Stimulated activated CD4-positive, alpha-beta T cell treated with anti-CD3 and anti-CD28 coated beads, Interleukin-1b, Interleukin-23, amount 100 ng/mL, for 4 hours (primary cell): ENCODE measurements at places on chromosomes 6 and 20.

GRCh38 chr6:4294636-4295035 is 159.3 kb upstream of the ECI2 start:
- DNase-seq: no peak

DNA sequence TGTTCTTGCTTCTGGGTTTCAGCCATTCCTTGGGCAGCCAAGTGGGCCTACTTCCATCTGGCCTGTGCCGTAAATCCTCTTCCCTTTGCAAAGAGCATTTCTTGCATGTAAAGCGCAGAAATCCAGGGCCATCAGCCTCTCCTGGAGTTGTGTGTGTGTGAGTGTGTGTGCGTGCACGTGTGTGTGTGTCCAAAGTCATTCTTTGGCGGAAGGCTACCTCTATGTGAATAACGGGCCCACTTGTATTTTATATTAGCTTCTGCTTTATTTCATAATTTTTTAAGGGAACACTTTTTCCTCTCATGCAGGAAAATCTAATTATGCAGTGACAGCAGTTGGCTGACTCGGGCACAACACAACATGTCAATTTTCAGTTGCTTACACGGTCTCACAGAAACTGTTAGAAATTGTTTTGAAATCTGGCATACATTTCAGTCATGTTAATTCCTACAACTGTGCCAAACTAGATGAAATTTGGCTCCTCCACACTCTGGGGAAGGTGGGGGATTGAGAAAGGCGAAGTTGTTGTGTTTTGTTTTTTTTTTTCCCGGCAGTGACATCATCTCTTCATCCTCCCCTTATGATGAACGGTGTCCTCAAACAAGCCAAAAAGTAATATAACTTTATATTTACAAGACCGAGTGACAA is 223.7 kb upstream of the TSHZ2 start:
- no peak for DNase-seq

DNA sequence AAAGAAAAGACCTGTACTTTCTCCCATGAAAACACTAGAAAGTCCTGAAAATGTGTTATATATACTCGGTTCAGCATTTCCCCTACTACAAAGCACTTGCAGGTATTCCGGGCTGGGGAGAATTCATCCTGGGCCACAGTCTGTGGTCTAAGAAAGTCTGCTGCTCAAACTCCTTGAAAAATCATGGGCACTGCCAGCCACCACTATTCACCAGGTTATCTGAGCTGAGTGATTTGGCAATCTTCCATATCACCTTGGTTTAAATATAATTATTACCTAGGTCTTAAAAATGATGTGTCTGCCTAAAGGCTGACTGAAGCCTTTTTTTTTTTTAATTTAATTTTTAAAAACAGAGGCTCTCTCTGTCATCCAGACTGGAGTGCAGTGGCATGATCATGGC is 11.3 kb downstream of the FKBP5 start:
- DNase-seq: no peak

DNA sequence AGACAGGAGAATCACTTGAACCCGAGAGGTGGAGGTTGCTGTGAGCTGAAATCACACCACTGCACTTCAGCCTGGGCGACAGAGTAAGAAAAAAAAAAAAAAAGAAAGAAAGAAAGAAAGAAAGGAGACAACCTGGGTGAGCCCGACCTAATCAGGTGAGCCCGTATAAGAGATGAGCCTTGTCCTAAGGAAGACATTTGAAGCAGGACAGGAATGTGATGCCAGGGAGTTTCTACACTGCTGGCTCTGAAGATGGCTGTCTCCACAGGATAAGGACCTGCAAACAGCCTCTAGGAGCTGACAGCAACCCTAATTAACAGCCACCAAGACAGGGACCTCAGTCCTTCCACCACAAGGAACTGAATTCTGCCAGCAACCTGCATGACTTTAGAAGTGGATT is 41.9 kb downstream of the NHLRC1 start:
- DNase-seq: no peak

DNA sequence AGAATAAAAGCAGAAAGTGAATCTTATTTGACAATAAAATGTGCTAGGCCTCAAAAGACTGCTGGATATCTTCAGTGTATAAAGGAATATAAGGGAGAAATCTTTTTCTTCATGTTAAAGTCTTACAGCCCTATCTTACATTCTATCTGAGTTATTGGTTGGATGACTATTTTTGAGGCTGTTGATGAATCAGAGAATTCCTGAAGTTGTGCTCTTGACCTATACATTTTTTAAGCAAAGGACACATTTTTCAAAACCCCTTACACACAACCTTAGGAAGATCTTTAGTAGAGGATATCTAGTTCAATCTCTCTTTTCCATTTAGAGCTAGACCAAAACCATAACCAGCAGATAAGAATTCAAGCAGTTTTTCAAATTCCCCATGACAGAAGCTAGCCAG is 10.9 kb upstream of the CGA start:
- no peak for DNase-seq

DNA sequence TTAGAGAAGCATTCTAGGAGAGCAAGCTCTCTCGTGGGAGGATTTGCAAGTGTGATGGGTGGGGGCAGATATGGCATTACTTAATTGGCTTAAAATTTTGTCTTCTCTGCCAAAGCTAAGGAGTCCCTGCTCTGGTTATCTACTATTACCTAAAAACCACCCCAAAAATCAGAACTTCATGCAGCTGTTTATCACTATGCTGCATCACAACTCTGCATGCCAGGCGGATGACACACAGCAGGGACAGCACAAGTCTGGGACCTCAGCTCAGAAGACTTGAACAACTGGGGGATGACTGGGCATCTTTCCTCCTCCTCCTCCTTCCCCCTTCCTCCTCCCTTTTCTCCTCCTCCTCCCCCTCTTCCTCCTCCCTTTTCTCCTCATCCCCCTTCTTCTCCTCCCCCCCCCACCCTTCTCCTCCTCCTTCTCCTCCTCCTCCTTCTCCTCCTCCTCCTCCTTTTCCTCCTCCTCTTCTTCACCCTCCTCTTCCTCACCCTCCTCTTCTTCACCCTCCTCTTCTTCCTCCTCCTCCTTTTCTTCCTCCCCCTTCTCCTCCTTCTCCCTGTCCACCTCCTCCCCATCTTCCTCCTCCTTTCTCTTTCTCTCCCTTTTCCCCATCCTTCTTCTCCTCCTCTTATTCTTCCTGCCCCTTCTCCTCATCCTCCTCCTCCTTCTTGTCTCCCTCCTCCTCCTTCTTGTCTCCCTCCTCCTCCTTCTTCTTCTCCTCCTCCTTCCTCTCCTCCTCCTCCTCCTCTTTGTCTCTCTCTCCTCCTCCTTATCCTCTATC is 218.6 kb upstream of the PMEPA1 start:
- no peak for DNase-seq

DNA sequence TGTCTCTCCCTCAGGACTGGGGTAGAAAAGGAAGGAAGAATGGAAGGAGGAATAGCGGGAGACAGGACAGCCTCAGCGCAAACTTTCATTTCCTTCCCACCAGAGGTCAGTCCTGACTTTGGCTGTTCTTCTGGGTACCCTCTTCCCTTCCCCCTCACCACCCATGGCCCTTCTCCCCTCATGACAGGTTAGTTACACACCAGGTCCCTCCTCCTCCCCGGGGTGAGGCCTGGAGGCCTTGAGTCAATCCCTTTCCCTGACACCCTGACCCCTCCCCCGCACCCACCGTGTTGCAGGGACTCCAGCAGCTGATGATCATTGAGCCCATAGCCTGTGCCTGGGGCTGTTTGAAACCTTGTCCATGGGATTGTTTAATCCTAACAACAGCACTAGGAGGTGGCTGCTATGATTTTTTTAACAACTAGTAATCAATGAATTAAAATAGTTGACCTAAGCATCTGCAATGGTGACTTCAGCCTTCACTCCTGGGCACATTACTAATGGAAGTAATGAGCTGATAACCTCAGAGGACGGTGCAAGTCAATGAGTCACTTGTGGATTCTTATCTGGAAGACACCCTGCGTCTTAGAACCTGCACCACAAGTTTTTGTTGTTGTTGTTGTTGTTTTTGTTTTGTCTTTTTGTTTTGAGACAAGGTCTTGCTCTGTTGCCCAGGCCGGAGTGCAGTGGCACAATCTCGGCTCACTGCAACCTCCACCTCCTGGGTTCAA is 46.6 kb upstream of the CCDC167 start:
- DNase-seq: no peak

- DNase-seq: no peak
Observed at GRCh38 chr20:44073011-44073674, 113.8 kb downstream of the JPH2 start.

DNA sequence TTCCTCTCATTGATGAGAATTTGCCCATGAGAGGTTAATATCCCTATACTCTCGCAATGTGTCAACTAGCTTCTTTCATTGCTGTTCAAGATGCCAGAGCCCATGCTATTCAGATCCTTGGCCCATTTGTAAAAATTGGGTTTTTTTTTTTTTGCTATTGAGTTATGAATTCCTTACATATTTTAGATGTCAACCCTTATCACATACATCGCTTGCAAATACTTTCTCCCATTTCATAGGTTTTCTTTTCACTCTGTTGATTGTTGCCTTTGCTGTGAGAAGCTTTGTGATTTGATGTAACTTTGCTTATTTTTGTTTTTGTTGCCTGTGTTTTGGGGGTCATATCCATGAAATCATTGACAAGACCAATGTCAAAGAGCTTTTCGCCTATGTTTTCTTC is 32.2 kb upstream of the IPCEF1 start:
- no peak for DNase-seq

DNA sequence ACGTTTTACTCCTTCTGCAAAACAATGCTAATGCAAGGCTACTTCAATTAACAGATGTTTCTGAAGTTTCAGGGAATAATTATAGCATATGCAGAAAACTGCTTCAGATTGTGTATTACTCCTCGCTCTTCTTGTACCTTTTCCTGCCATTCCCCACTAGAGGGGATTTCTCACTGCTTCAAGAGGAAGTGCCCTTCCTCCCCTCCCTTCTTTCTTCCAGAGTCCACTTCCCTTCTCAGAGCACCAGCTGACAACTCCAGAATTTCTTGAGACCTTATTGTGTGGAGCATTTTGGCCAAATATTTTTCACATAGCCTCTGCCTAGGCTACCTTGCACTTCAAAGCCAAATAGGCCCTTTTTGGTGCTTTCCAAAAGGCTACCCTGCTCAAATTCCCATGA is 12.7 kb upstream of the MCUR1 start:
- DNase-seq: no peak

DNA sequence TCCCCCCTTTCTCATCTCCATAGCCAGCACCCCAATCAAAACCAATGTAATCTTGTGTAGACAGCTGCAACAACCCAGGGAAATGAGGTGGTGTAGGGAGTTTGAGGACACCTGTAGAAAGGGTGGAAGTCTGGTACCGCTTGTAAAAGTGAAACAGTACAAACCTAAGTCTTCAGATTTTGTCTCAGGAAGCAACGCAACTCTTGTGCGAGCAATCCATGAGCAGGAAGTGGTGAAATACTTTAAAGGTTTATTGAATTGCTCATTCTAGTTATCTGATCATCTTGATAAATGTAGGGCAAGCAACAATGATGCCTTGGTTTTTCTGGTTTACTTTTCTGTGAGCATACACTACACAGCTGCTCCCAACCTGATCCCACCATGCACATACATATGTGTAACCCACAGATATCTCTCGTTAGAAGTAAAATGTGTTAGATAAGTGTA is 71.1 kb upstream of the THEMIS start:
- no peak for DNase-seq

DNA sequence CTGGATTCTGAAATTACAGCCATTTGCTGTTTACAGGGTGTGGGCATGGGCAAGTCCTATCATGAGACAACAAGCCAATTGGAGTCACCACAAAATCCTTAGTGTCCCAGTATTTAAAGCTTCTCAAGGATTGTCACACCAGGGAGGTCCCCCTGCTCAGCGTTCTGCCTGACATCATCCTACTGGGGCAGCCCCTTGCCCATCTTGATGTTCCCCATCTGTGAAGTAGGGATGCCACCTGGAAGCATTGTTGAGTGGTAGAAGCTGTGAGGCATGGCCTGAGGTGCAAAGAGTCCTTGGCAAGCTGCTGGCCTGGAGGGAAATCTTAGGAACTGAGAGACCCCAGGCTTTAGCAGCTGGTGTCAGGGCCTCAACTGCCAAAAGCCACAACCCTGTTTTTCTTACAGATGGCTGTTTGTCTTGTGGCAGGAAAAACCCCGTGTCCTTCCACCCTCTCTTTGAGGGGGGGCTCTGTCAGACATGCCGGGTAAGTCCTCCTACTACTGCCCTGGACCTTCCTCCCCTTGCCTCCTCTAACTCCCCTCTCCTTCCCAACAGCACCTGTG is 23.3 kb upstream of the MAPRE1 start:
- DNase-seq: no peak

DNA sequence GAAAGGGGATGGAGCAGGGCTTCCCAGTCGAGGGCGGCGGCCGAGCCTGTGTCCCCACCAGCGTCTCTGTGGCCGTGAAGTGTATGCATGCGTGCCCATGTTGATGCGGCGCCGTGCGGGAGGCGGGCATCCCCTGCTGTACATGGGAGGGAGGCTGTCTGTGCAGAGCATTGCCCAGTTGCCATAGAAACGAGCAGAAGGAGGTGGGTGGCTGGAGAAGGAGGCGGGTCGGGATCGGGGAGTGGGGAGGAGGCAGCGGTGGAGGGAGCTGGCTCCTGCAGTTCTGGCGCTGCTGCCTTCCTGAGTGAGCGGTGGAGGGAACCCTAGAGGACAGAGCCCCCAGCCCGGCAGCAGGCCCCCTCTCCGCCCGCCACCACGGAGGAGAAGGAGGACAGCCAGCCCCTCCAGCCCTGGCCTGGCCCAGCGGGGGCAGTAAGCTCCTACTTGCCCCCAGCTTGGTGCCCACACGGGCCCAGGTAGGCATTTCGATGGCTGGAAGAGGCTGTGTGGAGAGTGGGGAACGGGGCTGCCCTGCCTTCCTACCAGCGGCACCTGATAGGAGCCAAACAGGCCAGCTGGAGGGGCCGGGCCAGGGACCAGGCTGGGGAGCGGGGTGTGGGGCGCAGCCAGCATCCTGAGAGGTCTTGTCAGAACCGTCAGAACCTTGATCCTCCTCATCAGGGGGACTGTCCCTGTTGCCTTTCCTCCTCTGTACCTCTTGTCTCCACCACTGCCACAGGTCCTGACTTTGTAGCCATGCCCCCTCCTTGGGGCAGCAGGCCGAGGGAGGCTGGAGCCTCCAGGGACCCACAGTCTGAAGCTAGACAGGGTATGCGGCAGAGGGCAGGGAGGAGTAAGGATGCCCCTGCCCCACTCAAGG is 41.3 kb downstream of the SPDEF start:
- DNase-seq: no peak

- DNase-seq: no peak
Observed at GRCh38 chr20:16257021-16257420, 316.2 kb downstream of the KIF16B start.

GRCh38 chr20:38633577-38634093 is 32.0 kb downstream of the ARHGAP40 start:
- peak; percentile 49 for DNase-seq

DNA sequence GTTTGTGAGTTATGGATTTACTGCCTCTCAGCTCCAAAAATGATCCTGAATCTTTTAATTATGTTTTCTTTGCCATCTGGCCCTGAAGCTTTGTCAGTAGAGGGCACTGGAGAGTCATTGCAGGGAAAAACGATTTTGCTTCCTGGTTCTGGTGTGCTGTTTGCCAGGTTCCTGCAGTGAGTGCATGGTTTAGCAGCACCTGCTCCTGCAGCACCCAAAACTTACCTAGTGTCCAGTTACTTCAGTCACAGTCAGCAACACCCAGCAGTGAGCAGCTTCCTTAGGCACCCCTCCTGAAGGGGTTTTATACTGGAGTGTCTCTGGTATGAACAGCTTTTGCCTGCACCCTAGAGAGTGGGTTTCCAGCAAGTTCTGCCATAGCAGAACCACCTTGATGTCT is 6.0 kb upstream of the TRIM26 start:
- DNase-seq: peak; percentile 56
